ENCODE measurements at places on chromosomes 7 and 10. TPM values are rescaled to one million over a fixed set of nuclear protein-coding genes. Genes with fewer than 3 reads are reported as not detected.

DNA sequence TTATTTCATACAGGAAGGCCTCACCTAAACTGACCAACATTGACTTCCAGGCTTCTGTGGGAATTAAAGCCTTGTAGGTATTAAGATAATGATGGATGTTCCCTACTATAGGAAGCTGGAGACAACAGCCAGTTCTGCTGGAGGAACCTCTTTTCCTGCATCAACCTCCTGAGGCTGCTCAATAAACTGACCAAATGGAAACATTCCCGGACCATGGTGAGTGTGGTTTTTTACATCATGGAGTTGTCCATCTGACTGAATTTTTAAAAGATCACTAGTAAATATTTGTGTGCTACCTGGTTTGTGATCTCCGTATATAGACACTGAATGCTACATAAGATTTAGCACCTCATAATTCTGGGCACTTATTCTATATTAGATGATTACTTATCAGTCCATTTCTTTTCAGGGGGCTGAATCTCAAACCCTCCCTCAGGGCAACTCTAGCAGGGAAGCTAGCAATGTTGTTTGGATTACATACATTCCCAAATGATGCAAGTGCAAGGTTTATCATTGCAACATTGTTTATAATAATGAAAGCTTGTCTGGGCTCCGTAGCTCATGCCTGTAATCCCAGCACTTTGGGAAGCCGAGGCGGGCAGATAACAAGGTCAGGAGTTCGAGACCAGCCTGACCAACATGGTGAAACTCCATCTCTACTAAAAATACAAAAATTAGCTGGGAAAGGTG lies 21.5 kb upstream of the SMKR1 start:
- DNase-seq: no peak

The RBP4 gene
- 0.90 TPM for polyA plus RNA-seq

The CLRN3 gene
- polyA plus RNA-seq: not detected

- DNase-seq: no peak
Measured at GRCh38 chr10:44902941-44903545, 8.1 kb upstream of the TMEM72 start.

DNA sequence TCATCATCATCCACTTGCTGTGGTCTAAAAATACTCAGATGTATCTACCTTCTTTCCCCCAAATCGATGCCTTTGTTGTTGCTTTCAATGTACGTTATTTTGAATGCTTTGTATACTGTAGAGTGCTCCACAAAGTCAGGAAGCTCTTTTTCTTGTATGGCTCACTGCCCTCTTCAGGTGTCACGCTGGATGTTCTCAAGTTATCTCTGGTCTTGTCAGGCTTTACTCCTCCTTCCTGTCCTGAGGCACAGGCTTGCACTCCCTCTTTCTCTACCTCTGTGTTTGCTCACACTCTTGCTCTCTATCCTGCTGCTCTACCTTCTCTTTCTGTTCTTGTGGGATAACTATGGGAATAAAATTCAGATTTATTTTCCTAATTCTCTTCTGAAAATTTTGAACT lies 381.3 kb downstream of the NRG3 start:
- DNase-seq: no peak

All from GM23248 (cell line).